Mesenteric fat pad (tissue), 1 donor: ENCODE measurements at places on chromosomes 6 and 20. TPM values are rescaled to one million over a fixed set of nuclear protein-coding genes. Genes with fewer than 3 reads are reported as not detected.

The CTCFL gene
- total RNA-seq: 0.16 TPM

GRCh38 chr6:137581019-137581707 lies 87.0 kb upstream of the OLIG3 start:
- DNase-seq: no peak

DNA sequence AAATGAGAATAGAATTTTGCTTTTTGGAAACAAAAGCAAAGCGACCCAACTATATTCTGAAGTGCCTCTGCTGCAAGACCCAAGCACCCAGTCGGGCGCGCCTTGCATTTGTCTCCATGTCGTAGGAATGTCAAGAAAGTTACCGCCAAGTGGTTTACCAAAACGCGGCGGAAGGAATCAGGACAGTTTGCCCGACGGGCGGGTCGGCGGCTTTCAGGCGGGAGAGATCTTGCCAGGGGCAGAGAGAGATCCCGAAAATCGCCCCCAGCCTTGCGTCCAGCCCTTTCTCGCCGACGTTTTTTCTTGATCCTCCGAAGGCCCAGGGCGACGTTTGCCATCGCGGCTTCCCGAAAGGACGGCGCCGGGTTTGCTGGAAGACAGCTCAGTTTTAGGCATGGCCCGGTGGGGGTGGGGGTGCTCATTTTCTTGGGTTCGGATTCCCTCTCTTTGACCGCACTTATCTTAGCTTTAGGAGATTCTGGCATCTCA lies 4.0 kb upstream of the LIN28B start:
- no peak for DNase-seq

- DNase-seq: no peak
These were observed 66.2 kb downstream of the ARMC2 start for GRCh38 chr6:108914235-108915022.

The SDC4 gene
- total RNA-seq: 81.6 TPM
